ENCODE measurements at places on chromosomes 1 and 21.

DNA sequence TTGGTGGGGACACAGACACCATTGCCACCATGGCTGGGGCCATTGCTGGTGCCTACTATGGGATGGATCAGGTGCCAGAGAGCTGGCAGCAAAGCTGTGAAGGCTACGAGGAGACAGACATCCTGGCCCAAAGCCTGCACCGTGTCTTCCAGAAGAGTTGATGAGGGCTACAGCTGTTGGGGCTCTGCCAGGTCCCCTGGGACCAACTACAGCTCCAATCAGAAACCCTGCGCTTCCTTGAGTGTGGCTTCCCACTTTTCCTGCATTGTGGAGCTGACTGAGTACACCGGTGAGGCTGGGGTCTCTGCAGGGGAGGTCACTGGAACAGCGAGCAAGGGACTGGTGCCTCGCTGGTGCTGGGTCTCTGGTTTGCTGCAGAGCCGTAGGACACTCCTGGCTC, 4.5 kb downstream of the ADPRS start:
- no peak for DNase-seq

- DNase-seq: no peak
Measured at GRCh38 chr1:87240661-87241285, 87.9 kb upstream of the LMO4 start.

GRCh38 chr1:8456991-8457390, 139.1 kb downstream of the SLC45A1 start:
- DNase-seq: no peak

- no peak for DNase-seq
Measured at GRCh38 chr1:54273092-54273794, 73.3 kb downstream of the MRPL37 start.

DNA sequence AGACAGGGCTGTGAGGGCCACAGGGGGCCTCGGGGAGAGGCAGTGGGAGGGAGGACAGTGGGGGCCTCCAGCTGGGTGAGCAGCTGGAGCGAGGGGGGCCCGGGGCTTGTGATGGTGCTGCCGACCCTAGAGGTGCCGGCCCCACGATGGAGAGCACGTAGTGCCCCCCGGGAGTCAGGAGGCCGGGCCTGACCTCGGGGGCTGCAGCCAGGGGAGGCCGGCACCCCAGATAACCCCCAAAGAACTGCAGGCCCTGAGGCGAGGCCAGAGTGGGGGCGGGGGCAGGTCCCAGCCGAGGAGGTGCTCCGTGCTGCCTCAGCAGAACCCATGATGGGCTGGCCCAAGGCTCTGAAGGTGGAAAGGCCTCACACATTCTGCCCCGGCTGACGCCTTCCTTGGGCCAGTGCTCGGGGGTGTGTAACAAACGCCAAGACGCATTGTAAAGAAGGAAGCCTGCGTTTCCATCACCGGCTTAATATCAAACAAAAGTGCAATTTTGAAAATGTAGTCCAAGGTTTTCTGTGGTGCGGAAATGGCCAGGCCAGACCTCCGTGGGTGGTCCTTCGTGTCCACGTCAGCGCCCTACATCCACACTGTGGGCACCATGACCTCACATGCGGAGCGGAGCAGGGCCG, 55.2 kb downstream of the COL6A1 start:
- DNase-seq: no peak

GRCh38 chr1:238438311-238439270, 547.9 kb upstream of the ZP4 start:
- no peak for DNase-seq

DNA sequence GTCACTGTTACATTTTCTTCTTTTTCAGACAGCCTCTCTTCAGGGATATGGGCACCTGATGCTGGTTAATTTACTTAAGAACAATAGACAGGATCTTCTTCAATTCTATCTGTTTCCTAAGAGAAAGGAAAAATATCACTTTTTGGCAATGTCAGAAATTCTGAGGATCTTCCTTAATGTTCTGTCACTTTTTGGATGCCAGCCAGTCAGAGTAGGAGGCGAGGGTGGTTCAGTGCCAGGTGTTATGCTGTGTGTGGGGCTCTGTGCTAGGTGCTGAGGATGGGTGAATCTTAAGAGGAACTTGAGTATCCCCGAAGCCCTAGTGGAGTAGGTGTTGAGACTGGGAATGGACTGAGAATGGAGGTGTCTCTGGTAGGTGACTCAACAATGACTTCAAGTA, 133.5 kb downstream of the UCK2 start:
- DNase-seq: no peak

DNA sequence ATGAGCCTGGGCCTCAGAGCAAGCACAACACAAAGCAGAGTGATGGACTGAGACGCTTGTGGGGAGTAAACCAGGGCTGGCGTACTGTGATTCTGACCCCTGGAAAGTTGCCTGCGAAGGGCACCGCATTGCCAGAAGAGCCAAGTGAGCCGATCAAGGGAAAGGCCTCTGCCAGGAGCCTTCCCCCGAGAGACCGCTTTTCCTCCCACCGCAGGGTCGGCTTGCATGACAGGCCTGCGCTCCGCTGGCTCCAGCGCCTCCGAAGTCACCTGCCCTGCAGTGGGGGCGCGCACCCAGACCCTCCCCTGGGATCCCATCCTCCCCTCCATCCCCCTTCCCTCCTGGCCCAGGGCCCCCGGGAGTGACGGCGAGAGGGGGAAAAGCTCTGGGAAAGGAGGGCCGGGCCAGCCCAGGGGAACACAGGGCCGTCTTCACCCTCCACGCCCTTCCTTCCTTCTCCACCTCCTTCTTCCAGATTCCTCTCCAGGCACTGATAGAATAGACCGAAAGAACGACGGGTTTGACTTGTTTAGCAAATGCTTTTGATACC, 165.0 kb downstream of the TRIM33 start:
- DNase-seq: no peak

DNA sequence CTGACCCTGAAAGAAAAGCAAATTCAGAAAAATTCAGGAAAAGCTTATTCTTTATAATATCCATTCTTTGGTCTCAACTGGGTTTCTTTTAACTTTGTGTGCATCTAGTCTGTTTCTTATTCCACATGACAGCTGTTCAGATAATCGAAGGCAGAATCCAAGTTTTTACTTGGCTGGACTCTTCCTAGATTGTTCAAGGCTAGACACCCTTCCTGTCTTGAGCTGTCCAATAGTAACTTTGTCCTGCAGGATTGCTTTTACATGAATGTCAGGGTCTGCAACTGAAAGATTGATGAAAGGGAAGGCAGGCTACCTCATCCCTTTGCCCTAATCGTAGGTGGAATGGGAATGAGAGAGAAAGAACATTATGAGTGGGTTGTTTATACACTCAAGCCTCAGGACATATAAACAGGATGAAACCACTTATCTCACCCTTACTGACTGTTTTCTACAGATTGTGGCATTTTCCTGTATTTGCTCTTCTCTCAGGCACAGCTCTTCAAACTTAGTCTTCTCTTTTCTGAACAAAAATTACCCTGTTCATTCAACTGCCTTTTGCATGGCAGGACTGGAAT, 76.9 kb downstream of the LEPR start:
- no peak for DNase-seq

DNA sequence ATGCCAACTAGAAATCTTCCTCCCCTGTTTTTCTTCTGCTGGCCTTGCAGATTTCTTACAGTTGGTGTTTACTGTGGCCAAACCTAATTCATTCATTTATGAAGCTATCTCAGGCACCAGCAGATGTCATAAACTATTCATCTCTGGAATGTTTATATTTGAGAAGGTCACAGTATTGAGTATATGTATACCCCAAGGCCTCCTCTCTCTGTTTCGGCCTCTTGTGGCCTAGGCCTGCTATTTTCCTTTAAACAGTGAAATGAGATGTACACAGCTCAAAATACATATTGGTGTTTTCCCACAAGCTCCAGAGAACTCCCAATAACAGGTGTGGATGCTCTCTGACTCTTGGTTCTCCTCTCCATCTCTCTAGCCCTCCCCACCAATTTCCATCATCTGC, 520.7 kb upstream of the CAMK1G start:
- DNase-seq: no peak

DNA sequence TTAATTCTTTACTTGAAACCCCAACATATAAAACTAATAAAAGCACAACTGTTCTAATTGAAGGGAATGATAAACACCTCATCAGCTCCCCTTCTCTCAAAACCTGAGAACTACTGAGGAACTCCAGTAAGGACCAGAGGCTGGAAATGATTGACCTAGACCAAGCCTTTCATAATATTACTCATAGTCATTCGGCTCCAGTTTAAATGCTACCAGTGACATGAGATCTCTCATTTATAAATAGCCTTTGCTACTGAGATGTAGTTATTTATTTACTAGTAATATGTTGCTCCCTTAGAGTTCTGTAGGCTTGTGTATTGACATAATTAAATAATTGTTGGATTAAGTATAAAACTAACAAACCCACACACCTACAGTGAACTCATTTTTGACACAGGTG, 209.8 kb upstream of the PRMT6 start:
- DNase-seq: no peak

DNA sequence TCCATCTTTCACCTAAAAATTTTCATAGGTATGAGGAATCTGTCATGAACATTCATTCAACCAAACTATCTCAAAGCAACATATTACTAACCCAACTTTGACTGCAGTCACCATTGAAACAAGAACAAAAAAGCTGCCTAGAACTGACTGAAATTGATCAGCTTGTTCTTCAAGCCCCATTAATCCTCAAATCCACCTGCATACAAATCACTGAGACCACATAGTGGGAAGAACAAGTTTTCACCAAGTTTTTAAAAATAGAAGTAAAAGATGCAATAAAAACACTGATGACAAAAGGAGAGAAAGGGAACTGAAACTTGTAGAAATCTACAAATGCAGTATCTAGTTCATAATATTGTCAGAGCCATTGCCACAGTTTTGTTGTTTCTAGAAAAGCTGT, 6.1 kb downstream of the SORT1 start:
- DNase-seq: no peak

- DNase-seq: no peak
Measured at GRCh38 chr1:167472752-167473521, 45.4 kb downstream of the CD247 start.

GRCh38 chr1:168093616-168094015, 43.1 kb downstream of the GPR161 start:
- DNase-seq: no peak

DNA sequence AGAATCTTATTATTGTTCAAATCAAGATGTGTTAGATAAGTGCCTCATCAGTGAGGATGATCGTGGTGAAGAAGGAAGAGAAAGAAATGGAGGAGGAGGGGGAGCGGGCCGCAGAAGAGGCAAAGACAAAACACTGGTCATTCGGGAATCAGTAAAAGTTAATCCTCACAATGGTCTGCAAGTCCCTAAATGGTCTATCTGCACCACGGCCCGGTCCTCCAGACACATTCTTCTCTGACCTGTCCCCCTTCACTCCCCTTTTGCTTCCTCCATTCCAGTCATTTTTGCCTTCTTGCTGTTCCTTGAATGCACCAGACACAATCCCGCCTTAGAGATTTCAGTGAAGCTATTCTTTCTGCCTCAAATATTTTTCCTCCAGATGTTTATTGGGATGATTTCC, 240.1 kb upstream of the ADGRL2 start:
- DNase-seq: no peak

DNA sequence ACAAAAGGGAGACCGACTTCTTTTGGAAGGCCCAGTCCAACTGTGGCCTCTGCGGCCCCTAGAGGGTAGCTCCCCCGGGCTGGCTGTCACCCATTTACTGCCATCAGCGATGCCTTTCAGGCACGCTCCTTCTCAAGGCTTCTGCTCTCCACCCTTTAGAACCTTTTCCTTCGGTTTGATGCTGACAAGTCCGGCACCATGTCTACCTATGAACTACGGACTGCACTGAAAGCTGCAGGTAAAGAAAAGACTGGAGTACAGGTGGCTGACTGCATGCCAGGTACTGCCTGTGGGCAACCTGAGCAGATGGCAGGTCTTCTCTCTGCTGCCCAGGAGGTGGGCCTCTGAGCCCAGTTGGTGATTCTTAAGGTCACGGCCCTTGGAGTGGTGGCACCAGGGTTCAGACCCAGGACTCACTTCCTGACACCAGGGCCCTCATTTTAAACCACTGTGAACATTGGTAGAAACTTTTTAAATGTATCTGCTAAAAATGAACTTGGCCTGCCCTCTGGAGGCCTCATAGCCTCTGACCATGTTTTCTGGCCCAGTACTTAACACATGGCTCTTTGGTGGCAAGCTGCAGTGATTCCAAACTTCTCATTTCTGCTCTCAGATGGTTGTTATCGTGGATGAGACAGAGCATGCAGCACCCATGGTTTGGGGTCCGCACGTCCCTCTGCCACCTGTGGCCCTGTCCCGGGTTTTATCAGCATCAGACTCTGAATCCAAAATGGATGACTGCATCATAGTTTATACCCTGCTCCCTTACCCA, 45.7 kb downstream of the CAPN9 start:
- DNase-seq: no peak

DNA sequence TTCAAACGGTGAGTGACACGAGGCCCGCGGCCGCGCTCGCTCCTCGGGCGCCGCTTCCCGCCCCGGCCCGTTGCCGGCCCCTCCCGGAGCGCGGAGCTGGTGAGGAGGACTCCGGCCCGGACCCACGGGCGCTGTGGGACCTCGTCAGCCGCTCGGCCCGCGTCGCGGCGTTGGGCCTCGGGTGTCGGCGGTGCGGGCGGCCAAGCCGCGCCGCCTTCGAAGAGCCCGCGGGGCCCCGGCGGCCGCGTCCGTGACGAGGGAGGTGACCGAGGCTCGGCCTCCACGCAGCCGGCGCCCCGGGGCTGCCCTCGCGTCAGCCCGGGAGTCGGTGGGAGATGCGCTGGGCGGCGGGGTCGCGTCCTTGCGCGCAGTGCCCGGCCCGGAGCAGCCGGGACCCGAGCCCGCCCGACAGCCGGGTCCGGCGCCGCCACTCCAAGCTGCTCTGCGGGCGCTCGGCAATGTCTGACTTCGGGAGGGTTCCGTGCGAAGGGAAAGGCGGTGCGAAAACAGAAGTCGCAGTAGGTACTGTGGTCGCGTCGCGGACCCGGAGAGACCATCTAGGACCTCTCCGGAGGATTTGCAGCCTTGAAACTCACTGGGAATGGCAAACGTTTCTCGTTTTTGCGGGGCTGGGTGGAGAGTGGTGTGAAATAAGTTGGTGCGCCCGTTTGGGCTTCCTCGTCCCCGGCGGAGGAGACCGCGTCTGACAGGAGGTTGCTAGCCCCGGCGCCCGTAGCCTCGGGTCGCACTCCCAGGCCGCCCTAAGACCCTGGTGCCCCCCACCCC, 829 bp downstream of the SPEN start:
- DNase-seq: peak; percentile 36

DNA sequence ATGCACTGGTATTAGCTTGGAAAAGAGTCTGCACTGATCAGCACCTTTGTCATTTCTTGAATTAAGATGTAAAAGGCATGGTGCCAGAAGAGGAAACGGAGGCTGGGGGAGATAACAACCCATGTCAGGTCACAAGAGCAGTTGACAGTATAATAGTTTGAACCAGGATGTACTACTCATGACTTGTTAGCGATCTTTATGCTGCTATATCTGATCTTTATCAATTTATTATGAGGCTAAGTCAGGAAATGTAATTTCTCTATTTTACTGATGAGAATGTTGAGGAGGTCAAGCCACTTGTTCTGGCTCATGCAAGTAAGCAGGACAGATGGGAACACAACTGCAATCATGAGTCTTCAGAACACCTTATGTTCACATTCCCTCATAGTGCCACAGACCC, 41.4 kb downstream of the RGS5 start:
- DNase-seq: no peak

- no peak for DNase-seq
Measured at GRCh38 chr1:161226320-161226711, 456 bp downstream of the TOMM40L start.
